ENCODE measurements at places on chromosomes 6 and 20.

DNA sequence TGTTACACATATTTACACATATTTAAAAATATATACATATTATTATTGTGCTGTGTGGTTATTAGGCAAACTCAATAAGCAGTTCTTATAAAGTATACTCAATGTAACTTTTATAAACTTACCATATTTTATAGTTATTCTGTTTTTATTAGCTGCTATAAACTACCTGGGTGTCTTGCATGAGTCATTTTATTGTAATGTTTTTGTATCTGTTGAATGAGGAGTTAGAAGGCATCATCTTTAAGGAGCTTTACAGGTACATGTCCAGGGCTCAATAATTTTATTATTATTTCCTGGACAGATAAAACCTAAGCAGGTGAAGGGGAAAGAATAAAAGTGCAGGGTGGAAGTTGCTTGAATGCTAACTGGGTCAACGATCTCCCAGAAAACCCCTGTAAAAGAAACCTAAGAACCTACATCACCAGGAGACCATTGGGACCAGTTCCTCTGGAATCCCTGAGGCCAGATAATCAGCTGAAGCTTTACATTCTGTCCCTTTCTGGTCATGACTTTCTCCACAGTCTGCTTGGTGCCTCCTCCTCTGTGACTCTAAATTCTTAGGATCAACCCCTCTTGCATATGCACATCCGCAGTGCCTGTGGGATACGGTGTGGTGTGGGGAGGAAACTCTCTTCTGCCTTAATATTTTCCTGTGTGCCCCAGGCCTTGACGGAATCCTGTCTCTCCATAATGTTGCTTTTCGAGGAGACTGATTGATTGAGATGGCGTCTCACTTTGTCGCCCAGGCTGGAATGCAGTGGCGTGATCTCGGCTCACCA lies 38.0 kb downstream of the TRIM38 start:
- no peak for DNase-seq

DNA sequence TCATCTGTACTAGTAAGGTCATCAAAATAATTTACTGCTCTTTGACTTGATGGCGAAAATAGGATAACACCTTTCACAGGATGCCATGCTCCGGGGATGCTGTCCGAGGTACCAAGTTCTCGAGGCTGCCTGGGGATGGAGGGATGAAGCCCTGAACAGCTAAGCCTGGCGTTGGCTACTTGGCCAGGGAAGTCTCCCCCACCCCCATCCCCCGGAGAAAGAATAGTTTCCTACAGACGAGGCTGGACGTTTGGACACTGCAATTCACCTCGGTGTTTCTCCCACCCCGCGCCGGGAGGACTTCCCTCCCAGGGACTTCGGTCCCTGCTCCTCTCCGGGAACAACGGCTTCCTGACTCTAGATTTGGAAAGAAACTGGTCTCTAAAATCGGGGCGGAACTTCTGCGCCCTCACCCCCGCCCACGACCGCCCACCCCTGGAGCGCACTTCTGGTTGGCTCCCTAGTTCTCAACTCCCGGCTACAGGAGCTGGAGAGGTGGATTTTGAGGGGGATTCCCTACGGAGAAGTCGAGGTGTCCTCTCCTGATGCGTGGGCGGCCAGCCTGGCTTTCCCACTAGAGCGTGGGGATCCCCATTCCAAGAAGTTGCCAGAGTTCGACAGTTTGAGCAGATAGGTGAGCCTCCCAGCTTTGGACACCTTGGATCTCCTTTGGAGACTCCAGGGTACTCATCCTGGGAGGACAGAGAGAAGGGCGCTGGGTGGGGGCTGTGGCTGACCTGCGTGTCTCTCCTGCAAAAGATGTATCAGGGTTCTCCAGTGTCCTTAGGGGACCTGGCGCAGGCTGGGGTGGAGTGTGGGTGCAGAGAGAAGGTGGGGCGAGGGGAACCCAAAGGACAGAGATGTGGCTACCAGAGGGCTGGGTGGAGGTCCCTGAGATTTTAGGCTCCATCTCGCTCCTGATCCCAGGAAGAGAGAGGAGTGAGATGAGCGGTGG lies 1.1 kb downstream of the PCSK2 start:
- DNase-seq = no peak

DNA sequence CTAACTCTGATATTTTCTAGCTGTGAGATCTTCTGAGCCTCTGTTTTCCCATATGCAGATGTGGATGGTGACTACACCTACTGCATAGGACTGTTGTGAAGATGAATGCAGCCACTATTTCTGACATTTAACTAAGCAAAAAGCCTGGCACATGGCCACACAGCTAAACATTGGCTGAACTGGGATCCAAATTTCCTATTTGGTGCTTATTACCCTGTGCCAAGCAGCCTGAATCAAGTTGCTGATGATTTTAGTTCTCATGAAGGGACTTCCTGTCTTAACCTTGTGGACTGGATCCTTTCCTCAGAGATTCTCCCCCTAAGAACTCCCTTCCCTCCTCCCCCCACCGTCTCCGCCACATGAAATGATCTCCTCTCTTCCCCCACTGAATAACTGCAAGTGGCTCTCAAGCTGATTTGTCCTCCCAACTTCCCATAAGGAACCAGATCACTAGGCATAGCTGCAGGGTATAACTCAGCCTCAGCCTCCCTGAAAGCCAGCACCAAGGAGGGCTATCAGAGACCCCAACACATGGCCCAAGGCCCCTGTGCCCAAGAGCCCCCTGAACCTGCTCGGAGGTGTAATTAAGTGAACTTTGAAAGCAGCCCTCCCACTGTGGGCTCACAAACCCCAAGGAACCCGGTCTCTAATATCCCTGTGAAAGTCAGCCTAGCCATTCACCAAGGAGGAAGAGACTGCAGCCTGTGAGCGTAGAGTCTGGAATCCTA lies 55.7 kb downstream of the MAFB start:
- DNase-seq = no peak

DNA sequence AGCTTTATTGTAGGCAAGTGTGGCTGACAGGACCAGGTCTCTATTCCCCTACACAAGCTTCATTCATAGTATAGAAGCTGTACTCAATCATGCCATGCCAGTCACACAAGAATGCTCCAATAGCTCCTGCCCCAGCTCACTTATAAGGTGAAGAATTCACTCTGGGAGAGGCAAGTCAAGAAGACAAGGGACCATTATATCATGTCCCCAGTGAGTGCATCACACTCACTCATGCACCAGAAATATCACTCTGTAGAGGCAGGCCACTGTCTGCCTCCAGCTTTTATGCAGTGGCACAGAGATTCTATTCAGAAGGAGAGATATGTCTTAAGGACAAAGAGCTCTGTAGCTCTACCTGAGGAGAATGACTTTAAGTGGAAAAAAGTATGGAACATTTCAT lies 263.2 kb downstream of the GJA1 start:
- no peak for DNase-seq

DNA sequence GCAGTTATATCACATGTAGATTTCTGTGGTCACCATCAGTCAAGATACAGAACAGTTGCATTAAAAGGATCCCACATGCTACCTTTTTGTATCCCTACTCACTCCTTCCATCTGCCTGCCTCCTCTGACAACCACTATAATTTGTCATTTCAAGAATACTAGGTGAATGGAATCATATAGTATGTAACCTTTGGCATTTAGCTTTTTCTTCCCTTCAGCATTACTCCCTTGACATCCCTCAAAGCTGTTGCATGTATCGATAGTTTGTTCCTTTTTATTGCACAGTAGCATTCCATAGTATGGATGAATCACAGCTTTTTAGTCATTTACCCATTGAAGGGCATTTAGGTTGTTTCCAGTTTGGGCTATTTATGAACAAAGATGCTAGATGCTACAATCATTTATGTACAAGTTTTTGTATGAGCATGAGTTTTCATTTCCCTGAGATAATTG lies 26.1 kb downstream of the NCOA7 start:
- no peak for DNase-seq

DNA sequence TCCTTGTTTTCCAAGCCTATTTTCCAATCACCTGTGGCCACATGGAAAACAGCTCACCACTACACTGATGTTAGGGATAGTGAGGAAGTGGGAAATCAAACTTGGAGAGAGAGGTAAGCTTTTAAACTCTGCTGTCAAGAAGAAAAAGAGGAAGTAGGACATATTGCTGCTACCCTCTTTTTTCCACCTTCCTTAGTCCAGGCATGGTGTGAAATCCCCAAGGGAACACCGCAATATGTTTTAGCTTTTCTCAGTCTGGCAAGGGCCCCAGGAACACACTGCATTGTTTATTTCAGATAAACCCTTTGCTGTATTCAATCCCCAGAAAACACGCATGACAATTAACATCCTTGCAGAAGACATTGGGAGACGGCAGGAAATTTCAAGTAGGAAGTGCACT lies 61.3 kb downstream of the HS3ST5 start:
- DNase-seq = no peak

Data from CD4-positive, alpha-beta T cell treated with Interleukin-2 at 100 ng/mL for 4 hours (primary cell).